Foreskin keratinocyte (primary cell): ENCODE measurements at places on chromosomes 6 and 20. TPM values are rescaled to one million over a fixed set of nuclear protein-coding genes. Genes with fewer than 3 reads are reported as not detected.

The VSX1 gene
- total RNA-seq, result not detected in 2 replicates

The PARD6B gene
- 4.3 and 5.2 TPM in 2 replicates for total RNA-seq

The SNAP91 gene
- total RNA-seq, result not detected in 2 replicates

The STX16 gene
- total RNA-seq, result 38.2 and 40.9 TPM in 2 replicates

The CAGE1 gene
- total RNA-seq, result 0.07 and 0.20 TPM in 2 replicates

The FOXA2 gene
- total RNA-seq, result 1.1 and 1.4 TPM in 2 replicates

The MAFB gene
- total RNA-seq, result 0.18 and 0.34 TPM in 2 replicates

The ZNF334 gene
- total RNA-seq, result 3.7 and 4.5 TPM in 2 replicates

The C6orf118 gene
- not detected in 2 replicates for total RNA-seq

The SAPCD1 gene
- total RNA-seq, result 2.4 and 3.1 TPM in 2 replicates

- DNase-seq, result peak; percentile 91
Measured at GRCh38 chr6:79453558-79454042, 83.6 kb downstream of the LCA5 start.

DNA sequence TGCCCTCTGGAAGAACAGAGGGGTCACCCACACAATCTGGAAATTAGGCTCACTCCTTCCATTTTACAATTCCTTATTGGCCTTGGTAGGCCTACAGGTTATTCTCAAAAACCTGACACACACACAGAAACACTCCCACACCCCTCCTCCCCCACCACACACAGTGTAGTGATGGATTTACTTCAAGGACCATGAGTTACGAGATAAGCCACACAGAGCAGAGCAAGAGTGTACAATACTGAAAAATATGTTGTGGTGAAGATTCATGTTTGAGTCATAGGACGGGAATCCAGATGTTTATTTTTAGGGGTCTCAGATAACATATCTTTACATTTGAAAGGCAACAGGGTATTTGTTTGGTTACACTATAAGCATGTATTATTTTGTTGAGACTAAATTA lies 291.9 kb downstream of the PLCB1 start:
- no peak for DNase-seq

GRCh38 chr6:145977881-145978280 lies 13.7 kb upstream of the SHPRH start:
- DNase-seq, result no peak

DNA sequence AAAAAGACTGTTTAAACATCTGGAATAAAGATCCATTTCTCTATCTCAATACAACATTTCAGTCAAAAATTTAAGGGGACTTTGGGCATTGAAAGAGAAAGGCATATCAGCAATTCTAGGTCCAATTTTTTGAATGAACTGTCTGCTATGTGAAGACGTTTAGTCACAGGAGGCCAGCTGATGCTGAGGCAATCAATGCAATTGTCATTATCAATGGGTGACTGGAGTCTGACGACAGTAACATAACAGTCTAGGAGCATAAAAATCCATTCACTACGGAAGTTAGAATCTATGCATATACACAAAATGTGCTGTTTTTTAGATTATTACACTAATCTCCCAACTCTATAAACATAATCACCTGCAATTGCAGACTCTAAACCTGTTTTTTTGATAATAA lies 37.8 kb downstream of the TENT5A start:
- no peak for DNase-seq

DNA sequence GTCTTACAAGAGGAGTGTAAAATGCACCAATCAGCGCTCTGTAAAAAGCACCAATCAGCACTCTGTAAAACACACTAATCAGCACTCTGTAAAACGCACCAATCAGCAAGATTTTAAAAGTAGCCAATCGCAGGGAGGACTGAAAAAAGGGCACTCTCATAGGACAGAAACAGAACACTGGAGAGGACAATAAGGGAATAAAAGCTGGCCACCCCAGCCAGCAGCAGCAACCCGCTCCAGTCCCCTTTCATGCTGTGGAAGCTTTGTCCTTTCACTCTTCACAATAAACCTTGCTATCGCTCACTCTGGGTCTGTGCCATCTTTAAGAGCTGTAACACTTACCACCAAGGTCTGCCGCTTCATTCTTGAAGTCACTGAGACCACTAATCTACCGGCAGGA lies 1.7 kb upstream of the AIG1 start:
- DNase-seq, result no peak

DNA sequence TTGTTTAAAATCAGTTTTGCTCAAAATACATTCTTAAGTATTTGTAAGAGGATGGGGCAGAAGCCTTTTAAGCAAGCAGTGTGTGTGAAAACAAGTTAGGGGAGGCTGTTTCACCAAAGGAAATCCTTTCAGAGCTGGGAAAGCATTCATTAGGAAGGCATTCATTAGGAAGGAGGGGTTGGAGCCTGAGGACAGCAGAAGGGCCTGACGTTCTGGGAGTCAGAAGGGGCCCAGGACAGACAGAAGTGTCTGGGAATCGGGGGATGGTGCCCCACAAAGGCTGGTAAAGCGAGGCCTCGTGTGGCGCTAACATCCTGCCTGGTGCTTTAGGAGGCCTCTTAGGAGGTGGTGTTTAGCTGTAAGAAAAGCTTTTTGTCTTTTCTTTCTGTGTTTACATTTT lies 80.6 kb upstream of the NXT1 start:
- no peak for DNase-seq

DNA sequence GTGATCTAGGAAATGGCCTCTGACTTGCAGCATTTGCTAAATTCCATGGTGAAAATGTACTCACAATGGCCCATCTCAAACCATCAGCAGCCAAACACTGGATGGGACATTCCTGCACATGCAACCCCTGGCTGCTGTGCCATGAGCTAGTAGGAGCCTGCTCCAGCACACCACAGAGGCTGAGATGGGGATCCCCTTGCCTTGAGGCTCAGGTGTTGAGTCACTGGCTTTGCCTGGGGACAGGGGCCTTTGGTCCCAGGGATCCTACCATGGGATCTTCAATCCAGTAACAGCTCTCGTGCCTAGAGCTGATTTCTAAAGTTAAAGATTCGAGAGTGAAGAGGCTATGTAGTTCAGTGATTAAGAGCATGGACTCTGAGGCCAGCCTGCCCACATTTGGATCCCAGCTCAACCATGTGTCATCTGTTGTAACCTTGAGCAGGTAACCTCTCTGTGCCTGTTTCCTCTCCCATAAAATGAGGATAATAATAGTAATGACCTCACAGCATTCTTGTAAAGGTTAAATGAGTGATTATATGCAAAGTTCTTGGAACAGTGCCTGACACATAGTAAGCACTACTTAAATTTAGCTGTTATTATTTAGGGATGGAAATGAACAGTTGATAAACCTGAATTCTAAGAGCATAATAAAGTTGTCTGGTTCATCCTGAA lies 16.4 kb downstream of the FOXQ1 start:
- no peak for DNase-seq

DNA sequence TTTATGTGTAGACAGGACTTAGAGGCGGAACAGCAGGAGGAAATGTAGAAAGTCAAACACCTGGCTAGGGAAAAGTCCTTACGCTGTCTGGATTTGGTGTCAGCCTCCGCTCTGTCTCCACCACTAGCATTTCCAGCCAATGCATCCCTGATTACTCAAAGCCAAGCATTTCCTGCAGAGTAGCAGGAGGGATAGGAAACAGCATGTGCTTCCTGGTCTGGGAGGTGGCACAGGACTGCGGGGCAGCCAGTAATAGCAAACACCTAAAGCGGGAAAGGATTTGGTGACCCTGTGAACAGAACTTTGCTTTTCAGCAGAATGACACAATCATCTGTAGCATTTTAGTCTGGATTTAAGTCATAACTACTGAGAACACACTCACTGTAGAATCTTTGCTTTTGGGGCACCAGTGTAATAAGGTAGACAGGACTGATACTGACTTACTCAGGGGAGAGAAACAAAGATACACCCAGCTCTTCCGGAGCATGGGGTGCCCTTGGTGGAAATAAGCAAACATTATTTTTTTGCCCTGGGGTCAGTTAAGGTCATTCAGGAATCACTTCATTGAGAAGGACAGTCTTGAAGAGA lies 133.3 kb upstream of the AHI1 start:
- no peak for DNase-seq

GRCh38 chr20:41733151-41733550 lies 115.0 kb upstream of the CHD6 start:
- DNase-seq, result no peak

- peak; percentile 41 for DNase-seq
Measured at GRCh38 chr20:21719592-21720214, 14.2 kb downstream of the PAX1 start.

- DNase-seq, result peak; percentile 49
Measured at GRCh38 chr20:44532981-44533331, 11.1 kb upstream of the SERINC3 start.

DNA sequence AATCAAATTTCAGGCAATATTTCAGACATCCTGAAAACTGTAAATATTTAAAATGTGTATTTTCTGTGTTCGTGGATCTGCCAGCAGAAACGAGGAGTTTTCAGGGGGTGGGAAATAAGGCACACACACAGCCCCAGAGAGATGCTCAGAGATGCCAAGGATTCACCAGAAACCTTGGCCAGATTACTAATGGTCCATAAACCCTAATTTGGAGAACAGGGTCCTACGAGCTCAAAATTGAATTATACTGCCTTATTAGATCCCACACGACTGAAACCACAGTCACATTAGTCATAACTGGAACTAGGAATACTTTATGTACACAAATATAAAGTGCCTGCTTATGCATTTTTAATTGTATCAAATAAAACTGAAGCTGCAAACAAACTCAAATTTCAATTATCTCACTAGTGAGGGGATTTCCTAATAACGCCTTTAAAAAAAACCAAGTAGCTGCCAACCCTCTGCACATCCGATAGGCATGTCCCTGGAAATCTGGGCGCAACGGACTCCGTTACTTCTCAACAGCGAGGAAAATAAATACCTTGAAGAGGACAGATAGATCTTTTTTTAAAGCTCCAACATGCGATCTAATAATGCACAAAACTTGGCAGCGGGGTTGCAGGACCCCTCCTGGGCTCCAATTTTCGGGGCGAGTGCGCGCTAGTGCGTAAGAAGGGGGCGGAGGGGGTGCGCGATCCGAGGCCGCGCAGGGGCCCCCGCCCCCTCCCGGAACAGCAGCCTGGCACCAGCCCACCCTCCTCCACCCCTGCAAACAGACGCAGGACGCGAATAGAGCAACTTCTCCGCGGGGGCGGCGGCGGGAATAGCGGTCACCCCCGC lies 897 bp downstream of the CHD6 start:
- DNase-seq, result no peak

- no peak for DNase-seq
Measured at GRCh38 chr6:138229663-138230179, 11.4 kb upstream of the PBOV1 start.
